ENCODE measurements at places on chromosomes 3 and 15. TPM values are rescaled to one million over a fixed set of nuclear protein-coding genes. Genes with fewer than 3 reads are reported as not detected.

- DNase-seq, result no peak
These were observed 19.1 kb downstream of the KLF15 start for GRCh38 chr3:126337980-126338651.

DNA sequence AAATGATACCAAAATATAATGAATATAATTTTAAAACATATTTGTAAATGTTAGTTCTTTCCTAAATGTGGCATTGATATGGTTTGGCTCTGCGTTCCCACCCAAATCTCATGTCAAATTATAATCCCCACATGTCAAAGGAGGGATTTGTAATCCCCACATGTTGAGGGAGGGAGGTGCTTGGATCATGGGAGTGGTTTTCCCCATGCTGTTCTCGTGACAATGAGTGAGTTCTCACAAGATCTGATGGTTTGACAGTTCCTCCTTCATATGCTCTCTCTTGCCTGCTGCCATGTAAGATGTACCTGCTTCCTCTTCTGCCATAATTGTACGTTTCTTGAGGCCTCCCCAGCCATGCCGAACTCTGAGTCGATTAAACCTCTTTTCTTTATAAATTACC lies 12.0 kb downstream of the CGGBP1 start:
- DNase-seq, result no peak

Gene MCTP2
- total RNA-seq, result 103 TPM

GRCh38 chr3:62995119-62995518 lies 119.9 kb upstream of the CADPS start:
- DNase-seq, result no peak

Gene ITIH3
- total RNA-seq, result 0.34 TPM

GRCh38 chr15:70870051-70870450 lies 16.1 kb upstream of the LARP6 start:
- DNase-seq, result no peak

DNA sequence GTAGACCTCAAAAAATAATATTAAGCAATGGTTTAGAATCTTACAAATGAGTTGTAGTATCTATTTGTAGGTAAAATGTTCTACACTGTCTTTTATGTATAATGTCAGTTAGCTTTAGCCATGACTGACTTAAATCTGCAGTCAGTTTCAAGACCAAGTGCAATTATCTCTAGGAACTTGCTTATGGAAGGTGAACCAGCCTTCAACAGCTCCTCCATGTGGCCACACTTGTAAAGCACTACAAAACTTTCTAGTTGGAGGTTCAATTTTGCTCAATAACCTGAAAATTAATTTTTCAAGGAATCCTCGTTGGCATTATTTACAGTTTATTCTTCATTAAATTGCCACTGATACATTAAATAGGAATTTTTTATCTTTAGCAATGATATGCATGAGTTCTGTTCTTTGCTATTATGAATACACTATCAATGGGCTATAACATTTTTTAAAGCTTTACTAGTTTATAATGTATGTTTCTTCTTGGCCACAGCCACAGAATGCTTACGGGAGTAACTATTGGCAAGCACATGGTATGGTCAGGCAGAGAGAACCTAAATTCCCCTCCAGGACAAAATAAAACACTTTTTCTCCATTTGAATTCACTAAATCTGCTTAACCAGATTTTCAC lies 315.3 kb upstream of the UBE2E2 start:
- DNase-seq, result peak; percentile 12

- DNase-seq, result no peak
These were observed 59.1 kb upstream of the TLE3 start for GRCh38 chr15:70156671-70157271.

GRCh38 chr15:81548365-81549130 lies 174.5 kb upstream of the TMC3 start:
- no peak for DNase-seq

Gene FGD5
- total RNA-seq, result 9.8 TPM

- no peak for DNase-seq
These were observed 15.2 kb downstream of the CORO2B start for GRCh38 chr15:68593828-68594532.

GRCh38 chr3:58884453-58884852 lies 165.4 kb downstream of the CFAP20DC start:
- DNase-seq, result no peak

Gene ERC2
- total RNA-seq, result 0.14 TPM

- no peak for DNase-seq
These were observed 14.5 kb upstream of the ABTB1 start for GRCh38 chr3:127658234-127658633.

Gene ISG20
- 85.5 TPM for total RNA-seq

GRCh38 chr3:195240171-195240701 lies 30.7 kb downstream of the XXYLT1 start:
- peak; percentile 34 for DNase-seq

GRCh38 chr3:44803298-44803697 lies 41.7 kb downstream of the KIF15 start:
- DNase-seq, result no peak

GRCh38 chr15:100849021-100849854 lies 30.4 kb upstream of the ALDH1A3 start:
- peak; percentile 78 for DNase-seq

- DNase-seq, result no peak
These were observed 810.2 kb upstream of the ALCAM start for GRCh38 chr3:104556372-104557078.

Gene SLC51B
- total RNA-seq, result 127 TPM

GRCh38 chr3:124078953-124079911 lies 87.3 kb upstream of the ROPN1 start:
- no peak for DNase-seq

Gene DNAH12
- 0.17 TPM for total RNA-seq

- DNase-seq, result peak; percentile 52
These were observed 78.0 kb upstream of the SLC25A36 start for GRCh38 chr3:140863580-140864009.

- no peak for DNase-seq
These were observed 19.4 kb upstream of the ADPGK start for GRCh38 chr15:72803006-72803405.

Gene CHRFAM7A
- 0.85 TPM for total RNA-seq

DNA sequence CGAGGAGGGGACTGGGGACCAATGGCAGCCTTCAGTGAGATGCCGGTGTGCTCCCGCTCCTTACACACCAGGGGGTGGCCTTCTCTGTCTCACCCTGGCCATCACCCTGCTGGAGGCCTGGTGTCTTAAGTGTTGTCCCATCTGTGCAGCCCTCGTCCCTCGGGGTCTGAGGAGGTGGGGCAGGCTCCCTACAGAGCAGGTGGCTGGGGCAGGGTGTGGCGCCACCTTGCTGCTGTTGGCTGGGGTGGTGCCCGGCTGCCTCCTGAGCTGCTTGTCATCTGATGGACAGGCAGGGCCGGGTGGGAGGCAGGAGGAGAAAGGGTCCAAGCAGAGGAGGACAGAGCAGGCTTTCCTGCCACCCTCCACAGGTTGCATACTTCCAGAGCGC lies 25.9 kb downstream of the PTPN23 start:
- DNase-seq, result no peak

Gene MUC4
- 114 TPM for total RNA-seq

GRCh38 chr15:66025015-66025452 lies 155.7 kb downstream of the RAB11A start:
- DNase-seq, result no peak

GRCh38 chr15:51678096-51678495 lies 3.2 kb upstream of the SCG3 start:
- no peak for DNase-seq

Gene RASL12
- total RNA-seq, result 9.2 TPM

GRCh38 chr3:105139881-105140560 lies 226.7 kb upstream of the ALCAM start:
- DNase-seq, result no peak

DNA sequence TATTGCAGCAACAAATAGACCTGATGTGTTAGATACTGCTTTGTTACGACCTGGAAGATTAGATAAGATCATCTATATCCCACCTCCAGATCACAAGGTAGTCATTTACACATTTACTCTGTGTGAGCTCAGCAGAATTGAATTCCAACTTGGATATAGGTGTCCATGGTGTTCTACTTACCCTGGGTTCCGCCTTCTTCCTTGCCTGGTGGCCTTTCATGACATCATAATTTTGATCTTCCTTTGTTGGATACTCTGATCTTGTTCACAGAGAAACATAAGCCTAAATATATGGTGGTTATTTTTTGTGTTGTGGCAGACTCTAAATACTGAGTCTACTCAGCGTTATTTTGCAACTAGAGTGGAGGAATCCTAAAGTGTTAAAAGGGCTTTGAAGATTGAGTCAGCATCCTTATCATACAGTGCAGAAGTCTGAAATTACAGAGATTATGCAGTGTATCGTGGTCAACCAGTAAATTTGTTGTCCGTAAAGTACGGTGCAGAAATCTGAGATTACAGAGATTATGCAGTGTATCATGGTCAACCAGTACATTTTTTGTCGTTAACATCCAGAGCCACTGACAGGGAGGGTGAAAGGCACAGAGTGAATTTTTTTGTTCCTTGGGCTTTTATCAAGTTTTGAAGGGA lies 39.1 kb upstream of the GATM start:
- no peak for DNase-seq

Gene IGDCC3
- total RNA-seq, result 0.25 TPM

Gene NOX5
- 0.11 TPM for total RNA-seq

DNA sequence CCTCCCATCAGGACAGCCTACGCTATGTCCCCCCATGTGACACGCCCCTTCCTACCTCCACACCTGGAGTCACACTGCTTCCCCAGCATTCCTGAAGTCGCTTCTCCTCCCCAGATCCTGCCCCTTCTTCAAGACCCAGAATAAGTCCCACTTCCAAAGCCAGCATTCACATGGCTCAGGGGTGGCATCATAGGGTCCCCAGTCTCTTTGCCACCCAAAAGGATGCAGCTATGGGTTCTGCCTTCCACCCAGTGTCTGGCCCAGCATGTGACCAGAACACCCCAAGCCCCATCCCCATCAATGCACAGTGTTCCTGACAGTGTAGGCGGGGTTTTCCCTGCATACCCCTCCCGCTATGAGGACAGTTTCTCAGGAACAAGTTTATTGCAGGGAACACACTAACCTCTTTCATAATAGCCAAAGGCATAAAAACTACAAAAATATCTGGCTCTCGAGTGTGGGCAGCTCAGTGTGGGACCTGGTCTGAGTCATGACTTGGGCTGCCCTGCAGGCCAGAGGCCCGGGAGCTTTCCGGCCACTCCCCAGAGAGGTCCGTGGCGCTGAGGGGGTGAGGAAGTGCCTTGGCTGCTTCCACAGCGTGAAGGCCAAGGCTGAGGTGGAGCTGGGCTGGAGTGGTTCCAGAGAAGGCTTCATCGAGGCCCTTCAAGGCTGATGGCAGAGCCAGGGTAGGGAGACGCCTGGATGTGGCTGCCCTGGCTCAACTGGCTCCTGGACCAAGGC lies 5.8 kb downstream of the ISLR start:
- DNase-seq, result peak; percentile 16

DNA sequence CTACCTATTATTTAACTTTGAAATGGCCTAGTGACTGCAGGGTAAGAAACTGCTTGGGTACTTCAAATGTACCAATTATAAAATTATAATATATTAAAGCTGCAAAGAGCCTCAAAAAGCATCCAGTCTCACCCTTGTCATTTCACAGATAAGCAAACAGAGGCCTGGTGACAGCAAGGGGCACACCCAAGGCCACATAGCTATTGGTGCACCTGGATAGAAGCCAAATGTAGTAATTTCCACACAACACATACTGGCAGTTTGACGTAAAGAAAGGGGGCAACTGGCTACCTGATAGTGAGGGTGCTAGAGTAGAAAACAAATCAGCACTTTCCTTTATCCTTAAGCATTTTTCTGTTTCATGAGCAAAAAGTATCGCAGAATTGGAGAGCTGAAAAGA lies 51.1 kb downstream of the IFT57 start:
- no peak for DNase-seq

- no peak for DNase-seq
These were observed 60.1 kb upstream of the SPRED1 start for GRCh38 chr15:38192496-38192895.

GRCh38 chr15:35545316-35545823 lies 595 bp downstream of the DPH6 start:
- peak; percentile 65 for DNase-seq

Gene IL17RD
- total RNA-seq, result 0.85 TPM

Gene COL6A5
- total RNA-seq, result not detected

- DNase-seq, result no peak
These were observed 48.8 kb downstream of the GLB1 start for GRCh38 chr3:33047842-33048834.

Gene PLSCR2
- 2.7 TPM for total RNA-seq

Gene IL16
- 9.2 TPM for total RNA-seq

DNA sequence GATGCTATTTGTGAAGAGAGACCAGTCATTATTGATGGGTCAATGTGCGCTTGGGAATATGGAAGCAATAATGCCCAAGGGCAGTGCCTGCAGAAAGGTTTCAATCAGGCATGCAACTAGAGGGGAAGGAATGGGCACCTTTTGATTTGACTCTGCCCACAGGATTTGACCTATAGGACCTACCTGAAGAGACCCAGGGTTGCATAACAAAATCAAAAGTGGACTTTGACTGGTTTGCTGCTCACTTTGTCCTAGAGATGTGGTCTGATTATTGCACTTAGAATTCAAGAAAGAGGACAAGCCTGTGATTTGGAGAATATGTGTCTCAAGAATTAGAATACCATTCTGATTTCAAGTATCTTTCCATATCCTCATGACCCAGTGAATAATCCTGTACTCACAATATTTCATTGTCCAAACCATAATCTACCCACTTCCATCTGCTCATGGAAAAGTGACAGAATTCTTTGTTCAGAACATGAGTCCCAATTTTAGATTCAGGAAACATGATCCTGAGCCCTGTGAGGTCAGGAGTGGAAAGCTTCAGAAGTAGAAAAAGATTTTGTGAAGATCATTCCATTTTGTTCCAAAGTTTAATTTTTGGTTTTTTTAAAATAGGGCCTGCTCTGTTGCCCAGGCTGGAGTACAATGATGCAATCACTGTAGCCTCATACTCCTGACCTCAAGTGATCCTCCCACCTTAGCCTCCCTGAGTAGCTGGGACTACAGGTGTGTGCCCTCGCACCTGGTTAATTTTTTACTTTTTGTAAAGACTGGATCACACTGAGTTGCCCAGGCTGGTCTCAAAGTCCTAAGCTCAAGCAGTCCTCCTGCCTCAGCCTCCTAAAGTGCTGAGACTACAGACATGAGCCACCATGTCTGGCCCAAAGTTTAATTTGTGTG lies 151.3 kb upstream of the NR2E3 start:
- DNase-seq, result no peak

DNA sequence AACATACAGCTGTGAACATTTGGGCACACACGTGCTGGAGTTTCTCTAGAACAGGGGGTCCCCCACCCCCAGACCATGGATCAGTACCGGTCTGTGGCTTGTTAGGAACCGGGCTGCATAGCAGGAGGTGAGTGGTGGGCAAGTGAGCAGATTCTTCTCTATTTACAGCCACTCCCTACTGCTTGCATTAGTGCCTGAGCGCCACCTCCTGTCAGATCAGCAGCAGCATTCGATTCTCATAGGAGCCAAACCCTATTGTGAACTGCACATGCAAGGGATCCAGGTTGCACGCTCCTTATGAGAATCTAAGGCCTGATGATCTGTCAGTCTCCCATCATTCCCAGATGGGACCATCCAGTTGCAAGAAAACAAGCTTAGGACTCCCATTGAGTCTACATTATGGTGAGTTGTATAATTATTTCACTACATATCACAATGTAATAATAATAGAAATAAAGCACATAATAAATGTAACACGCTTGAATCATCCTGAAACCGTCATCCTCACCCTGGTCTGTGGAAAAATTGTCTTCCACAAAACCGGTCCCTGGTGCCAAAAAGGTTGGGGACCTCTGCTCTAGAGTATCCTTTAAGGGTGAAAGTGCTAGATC lies 25.8 kb downstream of the CHRM5 start:
- DNase-seq, result no peak

Gene AQP9
- total RNA-seq, result 0.27 TPM

GRCh38 chr3:63279005-63279841 lies 1.1 kb downstream of the SYNPR start:
- DNase-seq, result no peak
